ENCODE measurements at places on chromosomes 11 and 22.

DNA sequence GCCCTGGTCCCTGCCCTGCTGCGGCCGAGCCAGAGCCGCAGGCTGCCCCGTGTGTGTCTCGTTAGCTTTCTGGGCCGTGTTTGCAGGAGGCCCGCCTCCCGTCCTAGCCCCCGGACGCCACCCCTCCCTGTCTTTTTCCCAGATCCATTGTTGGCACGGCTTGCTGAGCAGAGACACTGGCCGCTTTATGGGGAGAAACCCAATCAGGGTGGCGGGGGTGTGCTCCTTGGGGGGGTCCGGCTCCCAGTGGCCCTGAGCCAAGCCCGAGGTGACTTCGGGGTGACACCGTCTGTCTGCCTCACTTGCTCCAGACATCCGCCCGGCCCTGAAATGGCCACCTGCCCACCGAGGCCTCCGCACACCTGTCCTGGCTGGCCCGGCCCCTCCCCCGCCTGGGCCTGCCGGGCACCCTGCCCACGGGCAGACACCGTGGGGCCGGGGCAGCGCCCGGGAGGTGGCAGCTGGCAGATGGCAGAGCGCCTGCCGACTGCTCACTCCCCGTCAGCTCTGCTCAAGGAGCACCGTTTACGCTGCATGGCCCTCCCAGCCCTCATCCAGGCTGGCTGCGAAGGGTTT, 43.1 kb upstream of the PPARA start:
- DNase-seq, result no peak

GRCh38 chr11:61004761-61005181, 33.3 kb downstream of the CD6 start:
- DNase-seq, result peak; percentile 44

GRCh38 chr22:50040717-50041116, 17.4 kb downstream of the TTLL8 start:
- no peak for DNase-seq

- peak; percentile 49 for DNase-seq
These were observed 179.0 kb downstream of the GRM5 start for GRCh38 chr11:88886796-88887195.

DNA sequence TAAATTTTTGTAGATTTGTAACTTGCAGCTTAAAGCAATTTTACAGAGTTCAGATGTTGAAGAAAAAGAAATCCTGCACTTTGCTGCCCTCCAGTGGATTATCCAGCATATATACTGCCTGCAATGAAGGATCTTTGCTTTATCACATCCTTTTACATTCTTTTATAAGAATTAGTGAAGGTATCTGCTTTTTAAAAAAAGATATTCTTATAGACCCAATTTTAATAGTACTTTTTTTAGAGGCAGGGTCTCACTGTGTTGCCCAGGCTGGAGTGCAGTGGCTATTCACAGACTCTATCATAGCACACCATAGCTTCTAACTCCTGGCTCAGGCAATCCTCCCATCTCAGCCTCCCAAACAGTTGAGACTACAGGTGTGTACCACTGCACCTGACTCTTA, 60.7 kb downstream of the TTC17 start:
- DNase-seq, result peak; percentile 33

GRCh38 chr11:134665188-134665535, 253.1 kb upstream of the B3GAT1 start:
- no peak for DNase-seq

DNA sequence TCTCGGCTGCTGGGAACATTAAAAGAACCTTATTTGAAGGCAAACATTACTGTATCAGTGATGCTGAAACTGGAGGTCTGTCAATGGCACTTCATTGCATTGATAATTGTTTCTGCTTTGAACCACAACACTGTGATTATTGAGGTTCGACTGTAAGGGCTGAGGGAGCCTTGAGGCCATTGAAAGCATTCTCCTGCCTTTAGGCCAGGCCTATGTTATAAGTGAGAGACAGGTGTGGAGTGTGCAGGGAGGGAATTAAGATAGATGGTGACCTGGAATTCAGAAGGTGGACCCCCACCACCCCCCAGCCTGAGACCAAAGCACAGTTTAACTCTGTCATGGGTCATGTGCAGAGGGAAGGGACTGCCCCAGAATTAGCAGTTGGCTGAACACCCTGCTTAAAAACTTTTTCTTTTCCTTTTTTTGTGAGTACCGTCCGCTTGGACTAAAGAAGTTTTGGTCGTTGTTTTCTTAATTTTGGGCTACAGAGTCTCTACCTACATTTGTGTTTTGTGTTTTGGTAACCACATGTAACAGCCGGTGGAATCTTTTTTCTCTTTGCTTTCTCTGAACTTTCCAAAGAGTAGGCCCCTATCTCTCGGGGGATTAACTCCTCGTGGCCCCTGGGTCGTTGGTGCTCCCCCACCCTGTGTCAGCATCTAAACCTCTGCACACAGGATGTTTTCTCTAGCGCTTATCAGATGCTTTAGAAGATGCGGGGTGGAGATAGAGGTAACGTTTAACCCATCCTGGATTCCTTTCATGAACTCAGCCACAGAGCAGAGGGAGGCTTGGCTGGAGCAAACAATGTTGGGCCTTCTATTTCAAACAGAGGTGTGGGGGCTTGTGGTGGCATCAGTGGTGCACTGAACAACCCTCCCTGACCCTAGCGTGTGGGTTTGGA, 43.7 kb downstream of the ZBTB16 start:
- peak; percentile 5 for DNase-seq

- DNase-seq, result no peak
These were observed 30.1 kb downstream of the LRRC10B start for GRCh38 chr11:61538636-61538961.

DNA sequence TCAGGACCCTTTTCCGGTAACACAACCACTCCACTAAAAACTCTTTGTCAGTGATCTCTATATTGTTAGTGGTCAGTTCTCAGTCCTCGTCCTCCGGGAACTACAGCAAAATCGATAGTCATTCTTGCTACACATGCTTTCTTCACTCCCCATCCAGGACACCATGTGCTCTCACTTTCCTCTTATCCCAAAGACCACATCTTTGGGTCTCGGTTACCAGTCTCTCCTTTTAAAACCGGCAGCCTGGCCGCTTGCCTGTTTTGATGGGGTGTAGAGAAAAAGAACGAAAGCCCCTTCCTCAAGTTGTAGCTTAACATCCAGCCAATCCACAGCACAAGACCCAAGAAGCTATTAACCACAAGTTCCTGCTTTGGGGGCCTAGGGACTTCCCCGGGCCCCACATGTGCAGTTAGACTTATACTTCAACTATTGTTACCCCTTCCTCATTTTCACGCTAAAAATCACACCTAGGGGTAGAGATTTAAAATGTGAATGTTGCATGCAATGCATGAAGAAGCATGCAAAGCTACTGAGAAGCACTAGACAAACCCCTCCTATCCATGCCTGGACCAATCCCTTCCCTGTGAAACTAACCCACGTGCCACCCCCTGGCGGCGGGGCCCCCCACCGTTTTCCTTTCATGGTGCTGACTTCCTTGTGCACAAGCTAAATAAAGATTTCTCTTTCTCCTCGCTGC, 1.5 kb upstream of the TOLLIP start:
- peak; percentile 65 for DNase-seq

GRCh38 chr11:133263332-133263731, 269.0 kb downstream of the OPCML start:
- no peak for DNase-seq

GRCh38 chr22:50138988-50139387, 31.5 kb upstream of the PANX2 start:
- DNase-seq, result no peak

DNA sequence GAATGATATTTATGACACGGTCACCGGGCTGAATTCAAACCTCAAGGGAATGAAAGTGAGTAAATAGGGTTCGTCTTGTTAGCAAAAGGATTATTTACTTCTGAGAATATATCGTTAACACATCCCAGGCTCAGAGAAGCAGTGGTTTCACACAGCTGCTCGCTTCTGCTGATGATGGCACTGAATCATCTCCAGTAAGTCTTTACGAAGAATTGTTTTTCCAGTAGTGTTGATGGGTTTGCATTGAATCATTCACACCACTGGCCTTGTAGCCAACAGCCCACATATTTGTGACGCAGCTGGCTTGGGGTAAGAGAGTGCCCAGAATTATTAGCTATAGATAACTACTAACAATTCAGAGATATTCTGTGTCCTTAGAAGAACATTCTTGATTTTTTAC, 236.3 kb downstream of the CADM1 start:
- DNase-seq, result peak; percentile 34

GRCh38 chr11:70468256-70469195, 70.2 kb downstream of the CTTN start:
- DNase-seq, result no peak
